ENCODE measurements at places on chromosomes 6 and 20.

GRCh38 chr6:50821441-50822077, 2.9 kb downstream of the TFAP2B start:
- H3K27ac ChIP-seq: no peak overlapping the region
- no peak for DNase-seq
- H3K4me1 ChIP-seq: no peaks in the 10 kb centered on the region
- no peaks in the 10 kb centered on the region for H3K36me3 ChIP-seq
- no peak overlapping the region for H3K4me3 ChIP-seq

- H3K4me3 ChIP-seq: no peak overlapping the region
- no peaks in the 10 kb centered on the region for H3K36me3 ChIP-seq
- no peaks in the 10 kb centered on the region for H3K27me3 ChIP-seq
- H3K4me1 ChIP-seq: no peaks in the 10 kb centered on the region
- no peak overlapping the region for H3K27ac ChIP-seq
Measured at GRCh38 chr6:20978151-20978614, 443.9 kb downstream of the CDKAL1 start.

DNA sequence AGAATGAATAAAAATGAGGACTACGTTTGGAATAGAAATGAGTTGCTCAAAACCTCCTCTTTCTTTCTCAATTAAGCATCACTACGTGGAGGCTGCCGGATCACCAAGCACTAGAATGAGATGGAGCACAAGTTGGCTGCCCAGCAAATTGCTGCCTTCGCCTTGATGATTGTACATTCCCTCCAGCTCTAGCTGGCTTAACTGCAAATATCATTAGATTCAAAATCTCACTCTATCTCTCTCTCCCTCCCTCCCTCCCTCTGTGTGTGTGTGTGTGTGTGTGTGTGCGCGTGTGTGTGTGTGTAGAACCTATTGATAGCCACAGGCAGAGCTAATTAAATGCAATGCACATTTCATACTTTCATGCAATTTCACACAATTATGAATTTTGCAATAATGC, 310.7 kb upstream of the CDH4 start:
- no peak overlapping the region for H3K27ac ChIP-seq
- H3K4me3 ChIP-seq: no peak overlapping the region
- no peak for DNase-seq
- no peaks in the 10 kb centered on the region for H3K27me3 ChIP-seq
- no peaks in the 10 kb centered on the region for H3K4me1 ChIP-seq

DNA sequence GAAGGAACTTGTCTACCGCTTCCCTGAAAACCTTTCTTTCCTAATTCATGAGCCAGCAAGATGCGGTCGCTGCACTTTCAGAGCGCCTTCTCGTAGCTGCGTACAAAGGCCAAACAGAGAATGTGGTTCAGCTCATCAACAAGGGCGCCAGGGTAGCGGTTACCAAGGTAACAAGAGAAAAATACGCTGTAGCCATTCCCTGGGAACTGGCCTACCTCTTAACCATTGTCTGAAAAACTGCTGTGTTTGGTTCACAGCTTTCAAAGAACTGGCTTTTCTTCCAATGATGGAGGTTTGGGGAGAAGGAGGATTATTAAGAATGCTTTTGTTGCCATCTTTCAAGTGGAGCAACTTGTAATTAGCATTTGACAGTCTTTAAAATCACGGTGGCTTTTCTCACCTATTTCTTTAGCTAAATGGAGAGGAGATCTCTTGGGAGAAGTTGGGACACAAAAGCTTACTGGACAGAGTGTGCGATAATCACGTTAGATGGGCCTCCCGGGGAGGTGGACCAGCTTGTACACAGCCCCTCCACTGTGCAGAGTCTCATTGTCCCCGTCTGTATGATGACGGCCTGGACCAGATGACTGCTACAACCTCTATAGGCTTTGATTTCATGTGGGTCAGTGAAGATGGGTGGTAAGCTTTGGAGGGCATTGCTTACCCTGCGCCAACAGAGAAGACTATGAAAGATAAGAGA, 71.5 kb downstream of the LYRM2 start:
- no peak for DNase-seq
- no peaks in the 10 kb centered on the region for H3K27me3 ChIP-seq
- H3K36me3 ChIP-seq: no peaks in the 10 kb centered on the region
- no peak overlapping the region for H3K4me3 ChIP-seq
- peak overlapping the region; percentile 89 for H3K27ac ChIP-seq
